ENCODE measurements at places on chromosomes 3 and 15. TPM values are rescaled to one million over a fixed set of nuclear protein-coding genes. Genes with fewer than 3 reads are reported as not detected.

The C3orf18 gene
- 25.1 TPM for total RNA-seq

DNA sequence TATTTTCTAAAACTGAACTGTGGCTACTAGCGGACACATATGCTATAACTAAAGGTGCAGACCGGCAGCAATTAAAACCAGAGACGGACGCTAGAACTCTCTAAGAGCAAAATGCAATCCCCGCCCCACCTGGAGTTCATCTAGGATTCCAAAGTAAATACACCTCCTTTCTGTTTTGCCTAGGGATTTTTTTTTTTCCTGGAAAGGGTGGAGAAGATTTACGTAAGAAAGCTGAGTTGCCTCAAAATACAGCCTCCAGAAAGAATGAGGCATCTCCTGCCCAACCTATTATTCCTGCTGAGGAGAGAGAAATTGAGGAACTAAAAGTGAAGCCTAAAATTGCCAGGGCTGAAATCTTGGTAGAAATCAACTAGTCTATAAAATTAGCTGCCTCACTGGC is 150.2 kb downstream of the TP63 start:
- no peak for DNase-seq

DNA sequence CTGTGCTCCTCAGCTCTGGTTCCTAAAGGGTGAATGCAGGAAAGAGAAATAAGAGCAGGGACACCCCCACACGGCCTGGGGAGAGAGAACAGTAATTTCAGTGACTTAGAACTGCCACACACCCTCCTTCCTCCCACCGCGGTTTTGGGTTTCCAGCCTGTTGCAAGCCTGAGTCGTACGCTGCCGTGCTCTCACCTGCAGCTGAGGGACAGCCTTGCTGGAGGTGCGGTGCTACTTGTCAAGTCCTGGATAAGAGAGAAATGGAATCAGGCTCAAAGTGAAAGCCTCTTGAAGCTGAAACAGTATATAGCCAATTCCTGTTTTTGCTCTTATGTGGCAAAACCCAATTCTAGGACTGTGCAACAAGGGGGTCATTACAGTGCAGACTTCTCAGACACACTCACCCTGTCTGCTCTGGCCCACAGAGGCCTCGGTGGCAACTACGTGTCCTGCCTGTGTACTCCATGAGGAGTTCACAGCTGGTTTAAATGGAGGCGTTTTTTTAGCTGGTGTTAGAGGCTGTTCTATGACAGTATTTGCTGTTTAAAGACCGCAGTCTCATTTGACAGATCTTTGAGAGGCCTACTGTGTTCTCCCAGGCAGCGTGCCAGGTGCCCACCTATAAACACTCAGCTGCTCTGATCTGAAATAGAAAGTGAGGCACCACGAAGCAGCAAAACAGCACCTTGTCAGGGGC is 42.9 kb downstream of the TBC1D2B start:
- peak; percentile 43 for DNase-seq

- no peak for DNase-seq
These were observed 79.4 kb upstream of the THBS1 start for GRCh38 chr15:39501366-39502081.
